ENCODE measurements at places on chromosomes 16 and 17. TPM values are rescaled to one million over a fixed set of nuclear protein-coding genes. Genes with fewer than 3 reads are reported as not detected.

DNA sequence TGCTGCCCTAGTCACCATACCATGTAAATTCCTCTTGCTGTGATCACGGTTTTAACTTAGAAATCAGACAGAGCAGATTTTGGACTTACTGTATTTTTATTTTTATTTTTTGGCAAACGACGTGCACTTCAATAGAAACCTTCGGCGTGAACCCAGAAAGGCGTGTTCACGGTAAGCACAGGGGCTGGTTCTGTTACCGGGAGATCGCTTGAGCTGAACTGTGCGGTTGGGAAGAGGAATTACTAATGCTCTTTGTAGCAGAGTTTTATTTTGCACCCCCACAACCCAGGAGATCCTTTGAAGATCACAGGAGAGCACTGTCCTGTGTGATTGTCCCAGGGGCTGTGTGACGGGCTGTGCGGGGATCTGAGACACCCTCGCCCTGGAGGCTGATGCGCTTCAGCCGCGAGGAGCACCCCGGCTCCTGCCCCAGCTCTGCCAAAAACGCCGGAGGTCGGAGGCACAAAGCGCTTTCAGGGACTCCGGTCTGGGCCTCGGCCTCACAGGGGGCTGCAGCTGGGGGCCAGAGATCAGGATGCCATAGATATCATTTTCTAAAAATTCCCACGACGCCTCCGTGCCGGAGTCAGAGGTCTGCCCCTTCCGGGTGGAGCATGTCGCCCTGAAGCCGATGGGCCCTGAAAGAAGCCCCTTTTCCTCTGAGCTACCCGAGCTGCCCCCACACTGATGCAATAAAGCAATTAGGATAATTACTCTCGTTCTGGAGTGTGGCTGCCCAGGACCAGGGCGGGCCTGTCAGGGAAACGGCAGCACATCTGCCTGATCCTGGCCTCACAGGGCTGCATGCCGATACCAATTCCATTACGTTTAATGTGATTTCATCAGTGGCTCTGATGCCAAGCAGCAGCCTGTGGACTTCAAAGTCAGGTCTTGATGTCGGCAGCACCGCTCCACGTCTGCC lies 71.8 kb downstream of the LMF1 start:
- DNase-seq, result no peak

GRCh38 chr16:85078226-85078625 lies 34.0 kb downstream of the CIBAR2 start:
- no peak for DNase-seq

DNA sequence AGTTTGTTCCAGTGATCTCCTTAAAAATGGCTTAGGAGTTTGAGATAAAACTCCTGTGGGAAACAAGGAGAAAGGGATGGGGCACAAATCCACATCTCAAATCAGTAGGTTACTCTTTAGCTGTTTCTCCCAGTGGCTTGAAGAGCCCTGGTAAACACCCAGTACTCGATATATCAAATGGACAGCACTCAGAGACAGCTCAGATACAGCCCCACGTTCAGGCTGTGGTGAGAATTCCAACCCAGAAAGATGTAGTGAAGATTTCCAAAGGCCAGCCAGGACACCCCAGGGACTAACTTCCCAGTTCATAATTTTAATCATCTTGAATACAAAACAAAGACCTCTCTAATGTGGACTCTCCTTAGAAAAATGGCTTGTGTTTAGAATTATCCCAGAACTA lies 6.4 kb upstream of the VEZF1 start:
- no peak for DNase-seq

TP53TG3D gene
- 2.0 TPM for polyA plus RNA-seq

- no peak for DNase-seq
Measured at GRCh38 chr17:73588891-73589290, 55.4 kb downstream of the SDK2 start.

TBX6 gene
- polyA plus RNA-seq, result 2.0 TPM

All from brain (organoid and tissue), 16 donors.